PC-9 (cell line): ENCODE measurements at places on chromosomes 6 and 20. TPM values are rescaled to one million over a fixed set of nuclear protein-coding genes. Genes with fewer than 3 reads are reported as not detected.

The POU5F1 gene
- 1.1 and 1.4 TPM in 2 replicates for total RNA-seq

GRCh38 chr20:63930971-63931553, 25.2 kb downstream of the UCKL1 start:
- H3K27me3 ChIP-seq = no peaks in the 10 kb centered on the region
- H3K27ac ChIP-seq = no peak overlapping the region
- H3K4me3 ChIP-seq = no peak overlapping the region

- H3K27ac ChIP-seq = no peak overlapping the region
- DNase-seq = no peak
- no peaks in the 10 kb centered on the region for H3K36me3 ChIP-seq
- peaks cover 10% of the 10 kb centered on the region; the same call in 1 of the 2 replicates for H3K27me3 ChIP-seq
- H3K4me1 ChIP-seq = peaks cover 3% of the 10 kb centered on the region; the same call in 1 of the 2 replicates
Measured at GRCh38 chr6:30947231-30947630, 6.5 kb downstream of the MUCL3 start.

GRCh38 chr20:18541741-18542140, 25.5 kb upstream of the SMIM26 start:
- H3K27me3 ChIP-seq = no peaks in the 10 kb centered on the region
- peaks cover 7% of the 10 kb centered on the region; the same call in 1 of the 2 replicates for H3K36me3 ChIP-seq
- no peak for DNase-seq
- no peak overlapping the region for H3K27ac ChIP-seq

GRCh38 chr20:57794600-57795341, 85.0 kb upstream of the PMEPA1 start:
- peaks cover 10% of the 10 kb centered on the region; the same call in 1 of the 2 replicates for H3K4me1 ChIP-seq
- H3K4me3 ChIP-seq = no peak overlapping the region
- H3K27ac ChIP-seq = no peak overlapping the region
- no peaks in the 10 kb centered on the region for H3K27me3 ChIP-seq
- DNase-seq = no peak

GRCh38 chr6:57024321-57024720, 22.2 kb upstream of the KIAA1586 start:
- H3K36me3 ChIP-seq = no peaks in the 10 kb centered on the region
- no peaks in the 10 kb centered on the region for H3K27me3 ChIP-seq
- peaks cover 16% of the 10 kb centered on the region for H3K4me1 ChIP-seq
- no peak overlapping the region for H3K4me3 ChIP-seq
- H3K27ac ChIP-seq = no peak overlapping the region

DNA sequence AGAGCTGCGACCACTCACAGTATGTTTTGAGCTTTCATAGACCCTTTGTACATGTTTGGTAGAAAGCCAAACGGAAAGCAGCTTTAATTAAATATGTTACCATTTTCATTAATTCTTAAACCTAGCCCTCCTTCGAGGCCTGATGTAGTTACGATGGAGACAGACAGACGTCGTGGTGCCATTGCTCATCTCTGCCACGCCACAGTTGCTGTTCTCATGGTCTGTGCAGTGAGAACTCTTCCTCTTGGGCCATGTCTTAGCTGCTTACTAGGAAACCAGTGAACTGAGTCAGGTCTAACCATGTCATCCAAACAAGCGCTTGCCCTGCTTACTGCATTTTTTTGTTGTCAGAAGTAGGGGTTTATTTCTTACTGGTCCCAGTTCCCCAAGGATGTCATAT, 62.8 kb downstream of the SNX9 start:
- H3K27me3 ChIP-seq = no peaks in the 10 kb centered on the region
- H3K36me3 ChIP-seq = peaks cover 7% of the 10 kb centered on the region; the same call in 1 of the 2 replicates
- H3K4me1 ChIP-seq = no peaks in the 10 kb centered on the region
- DNase-seq = no peak

The MOCS1 gene
- not detected in 2 replicates for total RNA-seq

- no peaks in the 10 kb centered on the region for H3K36me3 ChIP-seq
- H3K4me3 ChIP-seq = no peak overlapping the region
- no peak overlapping the region for H3K27ac ChIP-seq
- peaks cover 54% of the 10 kb centered on the region for H3K4me1 ChIP-seq
Measured at GRCh38 chr20:51120868-51121267, 98.0 kb upstream of the KCNG1 start.

GRCh38 chr20:39164642-39165041, 202.5 kb downstream of the DHX35 start:
- H3K4me3 ChIP-seq = no peak overlapping the region
- no peak overlapping the region for H3K27ac ChIP-seq
- DNase-seq = no peak
- no peaks in the 10 kb centered on the region for H3K4me1 ChIP-seq

The CCN5 gene
- total RNA-seq = 0.20 TPM in 1 of 2 replicates, not detected in the other

- no peaks in the 10 kb centered on the region for H3K4me1 ChIP-seq
- H3K27ac ChIP-seq = no peak overlapping the region
- DNase-seq = no peak
- peaks cover 28% of the 10 kb centered on the region; the same call in 1 of the 2 replicates for H3K27me3 ChIP-seq
- H3K36me3 ChIP-seq = no peaks in the 10 kb centered on the region
Measured at GRCh38 chr6:16979677-16980370, 122.0 kb upstream of the STMND1 start.

The ENPP3 gene
- total RNA-seq = not detected in 2 replicates

The SIGLEC1 gene
- 0.13 TPM in 1 of 2 replicates, not detected in the other for total RNA-seq

- no peak overlapping the region for H3K4me3 ChIP-seq
- H3K36me3 ChIP-seq = no peaks in the 10 kb centered on the region
- DNase-seq = no peak
- no peak overlapping the region for H3K27ac ChIP-seq
Measured at GRCh38 chr20:8175741-8176675, 43.9 kb downstream of the PLCB1 start.

DNA sequence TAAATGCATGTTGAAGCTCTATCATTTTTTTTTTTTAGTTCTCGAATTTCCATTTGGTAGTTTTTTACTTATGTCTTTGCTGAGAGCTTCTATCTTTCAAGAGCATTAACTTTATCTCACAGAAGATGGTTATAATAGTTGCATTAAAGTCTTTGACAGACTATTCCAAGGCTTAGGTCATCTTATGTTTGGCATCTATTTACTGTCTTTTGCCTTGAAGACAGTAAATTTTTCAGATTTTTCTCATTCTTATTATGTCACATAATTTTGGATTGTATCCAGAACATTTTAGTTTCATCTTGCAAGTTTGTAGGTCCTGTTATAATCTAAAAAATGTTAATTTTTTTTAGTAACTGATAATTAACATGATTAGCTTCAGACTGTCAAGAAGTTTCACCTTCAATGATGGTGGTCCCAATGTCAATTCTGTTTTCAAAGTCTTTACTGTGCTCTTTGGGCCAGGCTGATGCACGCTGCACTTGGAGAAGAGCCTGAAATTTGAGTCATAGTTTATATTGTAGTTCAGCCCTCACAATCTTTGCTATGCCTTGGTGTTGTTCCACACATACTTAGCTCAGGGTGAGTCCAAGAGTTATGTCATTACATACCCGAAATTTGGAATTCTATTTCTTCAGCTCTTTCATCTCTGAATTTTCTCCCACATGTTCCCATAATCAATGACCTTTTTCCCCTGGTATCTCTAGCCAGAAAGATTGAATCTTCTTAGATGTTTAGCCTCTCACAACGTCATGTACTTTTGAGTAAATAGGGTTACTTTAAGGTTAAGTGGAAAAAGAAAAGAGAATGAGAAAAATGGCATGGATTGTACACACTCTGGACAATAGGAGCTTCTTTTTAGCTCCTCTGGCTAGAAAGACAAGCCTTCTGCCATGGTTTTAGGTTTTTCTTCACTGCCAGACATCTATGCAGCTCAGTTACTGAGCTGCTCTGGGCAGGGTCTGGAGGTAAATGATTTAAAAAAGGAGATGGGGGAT, 110.3 kb upstream of the BTBD3 start:
- H3K4me3 ChIP-seq = no peak overlapping the region
- no peaks in the 10 kb centered on the region for H3K36me3 ChIP-seq
- H3K27ac ChIP-seq = no peak overlapping the region
- H3K27me3 ChIP-seq = no peaks in the 10 kb centered on the region
- DNase-seq = peak; percentile 64

DNA sequence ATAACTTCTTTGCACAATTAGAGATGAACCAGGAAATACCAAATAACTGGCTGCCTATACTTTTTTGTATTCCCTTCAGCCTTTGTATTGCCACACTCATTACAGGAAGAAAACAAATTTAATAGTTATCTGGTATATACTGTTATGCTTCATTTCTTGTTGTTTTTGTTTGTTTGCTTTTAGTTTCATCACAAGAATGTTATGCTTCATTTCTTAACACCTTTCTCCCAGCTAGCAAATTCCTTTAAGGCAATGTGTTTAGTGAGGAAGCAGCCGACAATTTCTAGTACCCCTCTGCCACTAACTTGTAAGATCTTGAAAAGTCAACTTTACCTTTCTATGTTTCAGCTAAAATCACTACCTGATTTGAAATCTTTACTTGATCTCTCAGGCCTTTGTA, 1.4 kb downstream of the NCOA6 start:
- H3K4me1 ChIP-seq = peaks cover 24% of the 10 kb centered on the region
- peak overlapping the region; percentile 54 for H3K27ac ChIP-seq
- peak overlapping the region; percentile 98 for H3K4me3 ChIP-seq
- H3K36me3 ChIP-seq = no peaks in the 10 kb centered on the region
- peak; percentile 81 for DNase-seq

- no peak overlapping the region for H3K27ac ChIP-seq
- no peak for DNase-seq
- no peaks in the 10 kb centered on the region for H3K36me3 ChIP-seq
- no peak overlapping the region for H3K4me3 ChIP-seq
- peaks cover 11% of the 10 kb centered on the region for H3K4me1 ChIP-seq
Measured at GRCh38 chr6:149961728-149962425, 1.9 kb upstream of the ULBP1 start.

The RGS17 gene
- 0.70 and 0.80 TPM in 2 replicates for total RNA-seq

DNA sequence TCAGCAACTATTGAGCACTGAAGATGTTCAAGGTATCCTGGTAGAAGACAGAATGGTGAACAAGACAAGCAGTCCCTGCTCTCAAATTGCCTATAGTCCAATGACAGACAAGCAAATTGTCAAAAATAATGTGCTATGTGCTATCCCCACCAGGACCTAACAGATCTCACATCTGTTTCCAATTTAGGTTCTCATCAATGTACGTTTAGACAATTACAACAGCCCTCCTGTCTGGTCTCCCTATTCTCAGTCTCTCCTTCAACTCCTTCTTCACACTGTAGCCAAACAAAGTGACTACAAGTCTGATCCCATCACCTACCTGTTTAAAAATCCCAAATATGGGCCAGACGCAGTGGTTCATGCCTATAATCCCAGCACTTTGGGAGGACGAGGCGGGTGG, 7.5 kb downstream of the TAPBP start:
- no peak overlapping the region for H3K4me3 ChIP-seq
- peaks cover 4% of the 10 kb centered on the region for H3K36me3 ChIP-seq
- H3K27ac ChIP-seq = no peak overlapping the region

- DNase-seq = no peak
- H3K27ac ChIP-seq = no peak overlapping the region
- no peaks in the 10 kb centered on the region; the same call in 1 of the 2 replicates for H3K36me3 ChIP-seq
- H3K27me3 ChIP-seq = no peaks in the 10 kb centered on the region
Measured at GRCh38 chr6:163398815-163399214, 15.7 kb upstream of the QKI start.

DNA sequence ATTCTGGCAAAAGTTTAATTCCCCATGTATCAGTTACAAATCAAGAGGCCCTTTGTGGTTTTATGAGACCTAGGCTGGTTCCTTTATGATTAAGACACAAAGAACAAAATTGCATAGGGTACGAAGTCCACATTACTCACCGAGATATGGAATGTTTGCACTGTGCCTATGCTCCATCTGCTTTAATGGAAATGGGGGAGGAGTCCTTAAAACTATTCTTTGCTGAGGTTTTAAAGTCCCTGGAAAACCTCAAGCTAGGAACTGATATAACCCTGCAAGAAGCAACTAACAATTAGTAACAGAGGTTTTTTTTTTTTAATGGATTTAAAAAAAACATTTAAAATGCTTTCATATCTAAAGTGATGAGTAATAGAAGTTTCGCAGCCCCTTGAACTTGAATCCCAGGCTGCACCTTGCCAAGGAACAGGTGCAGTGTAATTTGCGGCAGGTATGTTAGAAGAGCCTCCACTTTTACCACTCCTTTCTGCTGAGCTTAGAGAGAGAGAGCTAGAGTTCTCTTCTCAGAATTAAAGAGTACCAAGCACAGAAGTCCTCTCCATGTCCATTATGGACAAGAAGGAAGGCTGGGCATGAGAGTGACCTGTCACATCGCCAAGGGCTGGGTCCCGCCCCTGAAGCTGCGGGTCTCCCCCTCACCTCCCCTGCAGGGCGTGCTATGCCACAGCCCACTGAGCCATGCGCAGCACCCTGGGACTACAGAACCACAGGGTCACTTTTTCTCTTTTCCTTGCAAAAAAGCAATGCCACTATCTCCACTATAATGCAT, 2.3 kb downstream of the SERPINB1 start:
- H3K27ac ChIP-seq = peak overlapping the region; percentile 97
- DNase-seq = no peak
- H3K36me3 ChIP-seq = peaks cover 35% of the 10 kb centered on the region
